Activated T-cell treated with anti-CD3 and anti-CD28 coated beads, Interleukin-2, amount 50 U/mL, for 48 hours (primary cell): ENCODE measurements at places on chromosomes 7 and 10.
A peak's percentile ranks its signal among the peaks of the same experiment; 100 is the strongest.

- no peak for DNase-seq
Observed at GRCh38 chr7:89223900-89224395, 428.4 kb upstream of the TEX47 start.

GRCh38 chr7:36281945-36282717 lies 107.5 kb upstream of the ANLN start:
- DNase-seq: no peak

- no peak for DNase-seq
Observed at GRCh38 chr7:134774119-134774518, 5.3 kb upstream of the CALD1 start.

GRCh38 chr7:52100-52499 lies 140.3 kb upstream of the FAM20C start:
- DNase-seq: no peak

DNA sequence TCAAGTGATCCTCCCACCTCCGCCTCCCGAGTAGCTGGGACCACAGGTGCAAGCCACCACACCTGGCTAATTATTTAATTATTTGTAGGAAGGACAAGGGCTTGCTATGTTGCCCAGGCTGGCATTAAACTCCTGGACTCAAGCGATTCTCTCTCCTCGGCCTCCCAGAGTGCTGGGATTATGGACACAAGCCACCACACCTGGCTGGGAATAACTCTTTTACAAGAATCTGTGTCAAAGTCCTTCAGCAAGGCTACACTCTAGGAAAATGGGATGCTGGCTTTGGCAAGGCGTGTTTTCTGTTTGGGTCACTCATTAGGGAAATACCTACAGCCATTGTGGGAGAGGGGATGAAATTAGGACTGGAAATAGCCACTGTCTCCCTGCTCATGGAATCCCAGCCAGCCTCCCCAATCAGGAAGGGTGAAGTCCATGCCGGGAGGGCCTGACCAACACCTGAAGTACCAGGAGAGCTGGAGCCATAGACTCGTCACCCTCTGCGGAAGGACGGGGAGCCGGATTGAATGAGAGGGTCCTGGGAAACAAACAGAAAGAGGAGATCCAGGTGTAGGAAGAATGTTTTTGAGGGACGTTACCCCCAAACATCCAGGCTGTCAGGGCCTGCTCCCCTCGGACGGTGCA lies 72.2 kb upstream of the MYL10 start:
- no peak for DNase-seq

DNA sequence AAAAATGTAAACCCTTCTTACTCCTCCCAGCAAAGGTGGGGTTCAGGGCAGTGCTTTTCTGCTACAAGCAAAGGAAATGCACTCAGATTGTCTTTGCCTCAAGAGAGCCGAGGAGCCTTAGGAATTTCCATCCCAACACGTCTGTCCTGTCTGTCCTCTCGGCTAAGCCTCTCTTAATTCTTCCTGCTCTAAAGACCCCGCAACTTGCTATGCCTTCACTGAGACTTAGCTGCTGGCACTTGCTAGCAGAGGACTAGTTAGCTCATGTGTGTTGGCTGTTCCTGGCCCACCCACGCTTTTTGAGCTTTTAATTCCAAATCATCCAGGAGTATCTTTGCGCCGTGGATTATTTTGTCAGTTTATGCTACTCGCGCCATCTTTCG lies 481 bp upstream of the NPM3 start:
- DNase-seq: peak; percentile 26

DNA sequence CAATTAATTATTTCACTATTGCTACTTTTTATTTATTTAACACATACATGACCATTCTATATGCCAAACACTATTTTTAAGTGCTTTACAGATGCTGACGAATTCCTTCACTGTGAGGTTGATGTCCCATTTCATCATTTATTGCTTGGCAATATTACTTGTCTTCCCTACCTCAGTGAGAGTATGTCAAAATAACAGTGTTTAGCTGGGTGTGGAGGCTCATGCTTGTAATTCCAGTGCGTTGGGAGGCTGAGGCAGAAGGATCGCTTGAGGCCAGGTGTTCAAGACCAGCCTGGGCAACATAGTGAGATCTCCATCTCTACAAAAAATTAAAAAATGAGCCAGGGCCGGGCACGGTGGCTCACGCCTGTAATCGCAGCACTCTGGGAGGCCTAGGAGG lies 19.8 kb upstream of the MRC1 start:
- DNase-seq: no peak

DNA sequence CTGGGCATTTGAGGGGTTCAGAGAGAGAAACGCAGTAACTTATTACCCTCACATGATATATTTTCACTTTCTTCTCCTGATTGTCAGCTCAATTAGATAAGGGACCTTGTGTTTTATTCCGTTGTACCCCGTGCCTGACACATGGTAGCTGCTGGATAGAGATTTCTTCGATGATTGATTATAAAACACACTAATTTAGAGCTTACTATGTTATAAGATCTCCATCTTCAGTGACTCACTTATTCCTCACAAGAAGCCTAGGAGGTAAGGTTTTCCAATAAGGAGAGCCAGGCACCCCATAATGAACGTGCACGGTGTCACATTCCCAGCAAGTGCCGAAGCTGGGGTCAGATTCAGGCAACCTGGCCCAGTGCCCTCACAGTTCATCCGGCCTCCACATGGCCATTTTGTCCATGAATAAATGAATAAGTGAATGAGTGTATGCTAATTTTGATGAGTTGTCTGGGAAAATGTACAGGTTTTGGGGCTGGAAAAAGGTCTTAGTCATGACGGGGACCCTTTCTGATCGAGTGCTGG lies 138.1 kb upstream of the CDCA7L start:
- DNase-seq: no peak

- DNase-seq: no peak
Observed at GRCh38 chr10:77073663-77073960, 564.0 kb downstream of the KCNMA1 start.

DNA sequence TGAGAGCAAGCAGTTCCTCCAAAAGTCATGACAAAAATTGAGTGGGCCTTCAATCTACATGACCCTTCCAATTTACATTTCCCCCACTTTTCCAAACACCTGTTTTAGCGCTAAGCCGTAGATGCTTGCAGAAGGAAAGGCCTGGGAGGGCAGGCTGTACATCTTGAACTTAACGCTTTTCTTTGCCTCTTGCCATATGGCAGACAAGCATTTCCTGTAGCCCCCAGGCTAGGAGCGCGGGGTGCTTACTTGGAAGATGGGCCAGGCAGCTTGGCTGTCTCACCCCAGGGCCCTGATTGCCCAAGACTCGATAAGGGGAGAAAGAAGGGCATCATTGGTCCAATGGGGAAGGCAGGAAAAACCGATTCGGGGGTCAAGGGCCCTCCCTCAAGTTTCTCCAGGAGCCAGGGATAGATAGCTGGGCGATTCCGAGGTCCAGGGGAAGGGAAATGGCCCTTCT lies 1.8 kb downstream of the HOXA10 start:
- peak; percentile 33 for DNase-seq

DNA sequence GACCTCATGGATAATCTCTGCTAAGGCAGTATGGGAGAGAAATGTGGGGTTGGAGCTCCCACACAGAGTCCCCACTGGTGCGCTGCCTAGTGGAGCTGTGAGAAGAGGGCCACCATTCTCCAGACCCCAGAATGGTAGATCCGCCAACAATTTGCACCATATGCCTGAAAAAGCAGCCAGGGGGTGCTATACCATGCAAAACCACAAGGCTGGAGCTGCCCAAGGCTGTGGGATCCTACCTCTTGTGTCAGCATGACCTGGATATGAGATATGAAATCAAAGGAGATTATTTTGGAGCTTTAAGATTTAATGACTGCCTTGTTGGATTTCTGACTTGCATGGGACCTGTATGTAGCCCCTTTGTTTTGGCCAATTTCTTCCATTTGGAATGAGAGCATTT lies 27.0 kb upstream of the SAMD9L start:
- no peak for DNase-seq

- no peak for DNase-seq
Observed at GRCh38 chr10:74852381-74852780, 26.0 kb downstream of the KAT6B start.

DNA sequence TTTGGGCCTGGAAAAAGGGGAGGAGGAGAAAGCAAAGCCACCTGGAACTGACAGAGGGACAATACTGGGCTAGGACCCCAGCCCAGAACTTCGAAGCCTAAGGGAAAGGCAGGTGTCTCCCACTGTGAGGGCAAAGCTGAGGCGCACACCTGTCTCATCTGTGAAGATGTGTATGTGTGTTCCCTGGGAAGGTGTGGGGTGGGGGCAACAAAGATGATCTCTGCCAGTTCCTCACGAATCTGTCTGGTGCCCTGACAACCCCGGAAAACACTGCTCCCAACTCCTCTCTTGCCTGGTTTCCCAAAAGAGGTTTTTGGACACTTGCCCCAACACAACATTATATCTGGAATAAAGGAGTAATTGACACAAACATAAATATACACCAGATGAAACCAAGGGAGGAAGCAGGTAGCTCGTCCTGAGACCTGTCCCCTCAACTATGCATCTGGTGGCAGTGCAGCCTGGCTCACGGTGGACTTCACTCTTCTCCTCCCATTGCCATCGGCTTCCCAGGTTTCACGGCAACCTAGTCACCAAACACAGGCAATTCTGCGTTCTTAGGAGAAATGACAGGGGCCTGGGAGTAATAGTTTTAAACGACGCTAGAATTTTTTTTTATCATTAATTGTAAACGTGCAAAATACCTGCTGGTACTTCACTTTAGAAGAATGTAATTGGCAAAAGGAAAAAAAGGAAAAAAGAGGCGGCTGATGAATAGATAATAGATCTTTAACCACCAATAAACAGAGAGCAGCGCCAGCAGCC lies 1.7 kb upstream of the EMX2 start:
- DNase-seq: no peak
